ENCODE measurements at places on chromosomes 2 and 18. TPM values are rescaled to one million over a fixed set of nuclear protein-coding genes. Genes with fewer than 3 reads are reported as not detected.

- DNase-seq = no peak
These were observed 90.2 kb upstream of the UXS1 start for GRCh38 chr2:106284255-106284654.

- no peak for DNase-seq
These were observed 3.4 kb upstream of the CXCR4 start for GRCh38 chr2:136121204-136121910.

- DNase-seq = no peak
These were observed 17.2 kb downstream of the PCBP1 start for GRCh38 chr2:70104231-70105111.

The MARCHF4 gene
- polyA plus RNA-seq = 0.11 TPM

The FAM117B gene
- polyA plus RNA-seq = 31.5 TPM

DNA sequence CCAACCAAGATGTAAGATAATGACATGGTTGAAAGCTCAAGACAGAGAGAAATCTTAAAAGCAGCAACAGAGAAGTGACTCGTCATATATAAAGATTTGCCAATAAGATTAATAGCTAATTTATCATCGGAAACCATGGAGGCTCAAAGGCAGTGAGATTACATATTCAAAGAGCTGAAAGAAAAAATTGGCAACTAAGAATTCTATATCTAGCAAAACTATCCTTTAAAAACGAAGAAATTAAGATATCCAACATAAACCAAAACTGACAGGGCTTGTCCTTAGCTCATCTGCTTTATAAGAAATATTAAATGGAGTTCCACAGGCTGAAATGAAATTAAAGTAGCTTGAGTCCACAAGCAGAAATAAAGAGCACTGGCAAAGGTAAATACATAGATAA lies 236.6 kb downstream of the ANAPC1 start:
- DNase-seq = no peak

The NYAP2 gene
- polyA plus RNA-seq = not detected

GRCh38 chr2:233818639-233819621 lies 35.4 kb downstream of the HJURP start:
- no peak for DNase-seq

The ANKRD30BL gene
- polyA plus RNA-seq = 0.25 TPM

GRCh38 chr18:62937065-62937464 lies 221.7 kb downstream of the PHLPP1 start:
- no peak for DNase-seq

- no peak for DNase-seq
These were observed 140.0 kb downstream of the ZEB2 start for GRCh38 chr2:144379851-144380311.

The TEX51 gene
- polyA plus RNA-seq = not detected

DNA sequence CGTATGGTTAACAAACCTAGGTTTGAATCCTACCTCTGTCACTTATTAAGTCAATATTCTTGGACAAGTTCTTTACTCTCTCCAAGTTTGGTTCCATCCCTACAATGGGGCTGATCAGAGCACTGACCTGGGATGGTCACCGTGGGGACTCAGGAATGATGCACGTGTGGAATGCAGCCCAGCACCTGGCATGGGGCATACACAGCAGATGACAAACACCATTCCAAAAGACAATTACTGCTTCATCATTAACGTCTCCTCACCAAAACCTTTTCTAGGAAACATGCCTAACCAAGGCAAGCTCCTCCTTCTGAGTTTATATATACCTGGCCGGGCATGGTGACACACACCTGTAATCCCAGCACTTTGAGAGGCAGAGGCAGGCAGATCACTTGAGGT lies 532.9 kb upstream of the ID2 start:
- DNase-seq = no peak

Data from right renal cortex interstitium (tissue), 3 donors.